ENCODE measurements at places on chromosomes 7 and 10. TPM values are rescaled to one million over a fixed set of nuclear protein-coding genes. Genes with fewer than 3 reads are reported as not detected.

Gene IL2RA
- not detected for total RNA-seq

Gene ANKRD61
- total RNA-seq: not detected

Gene IFIT5
- total RNA-seq: 32.9 TPM

Gene UPP1
- total RNA-seq: 4.1 TPM

Gene OR6B1
- not detected for total RNA-seq

Gene PALD1
- total RNA-seq: 10.3 TPM

Gene XRCC2
- 6.9 TPM for total RNA-seq

Gene ADCY1
- total RNA-seq: 286 TPM

Gene GFRA1
- total RNA-seq: 6.3 TPM

Gene CNOT4
- 39.8 TPM for total RNA-seq

Gene FGFBP3
- total RNA-seq: 28.5 TPM

Gene NEUROG3
- not detected for total RNA-seq

Gene SPDYE16
- total RNA-seq: not detected

Gene MLXIPL
- under 0.01 TPM for total RNA-seq

Gene CALHM3
- not detected for total RNA-seq

Gene MKRN1
- 88.6 TPM for total RNA-seq

Gene LLCFC1
- total RNA-seq: not detected

Gene PLXNA4
- 227 TPM for total RNA-seq

Gene GRM3
- 133 TPM for total RNA-seq

Gene YKT6
- 57.3 TPM for total RNA-seq

Gene AKR1C1
- total RNA-seq: 46.0 TPM

Gene CALCR
- total RNA-seq: not detected

Gene ZNF425
- total RNA-seq: 5.3 TPM

Gene TEX36
- not detected for total RNA-seq

Gene SFTPA1
- not detected for total RNA-seq
